ENCODE measurements at places on chromosomes 11 and 22.
A peak's percentile ranks its signal among the peaks of the same experiment; 100 is the strongest.

DNA sequence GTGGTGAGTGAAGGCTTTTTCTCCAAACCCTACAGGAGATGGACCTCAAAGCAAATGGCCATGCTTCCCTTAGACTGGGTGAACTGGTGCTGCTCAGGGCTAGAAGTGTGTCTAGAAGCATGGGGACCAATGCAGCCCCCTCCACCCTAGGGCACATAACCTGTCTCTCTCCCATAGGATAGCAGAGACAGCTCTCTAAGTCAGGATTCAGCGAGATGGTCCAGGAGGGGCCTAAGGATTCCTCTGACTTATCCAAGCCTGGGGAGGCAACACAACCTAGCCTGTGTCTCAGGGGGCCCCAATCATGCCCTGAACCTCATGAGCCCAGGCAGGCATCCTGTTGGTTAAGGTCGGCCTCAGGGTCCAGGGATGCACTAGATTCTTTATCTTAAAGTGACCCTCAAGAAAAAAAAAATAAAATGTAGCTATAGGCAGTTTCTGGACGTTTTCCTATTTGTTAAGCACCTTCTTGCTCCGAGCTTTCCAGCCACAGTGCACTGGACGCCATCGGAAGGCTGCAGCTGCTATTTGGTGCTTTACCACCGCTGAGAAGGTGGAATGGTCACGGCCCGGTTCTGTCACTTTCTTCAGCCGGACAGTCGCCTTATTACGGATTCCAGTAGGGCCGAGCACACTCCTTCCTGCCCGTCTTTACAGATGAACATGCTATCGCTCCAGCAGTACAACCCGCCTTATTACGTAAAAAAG, 5.0 kb upstream of the CCND1 start:
- no peak for DNase-seq

DNA sequence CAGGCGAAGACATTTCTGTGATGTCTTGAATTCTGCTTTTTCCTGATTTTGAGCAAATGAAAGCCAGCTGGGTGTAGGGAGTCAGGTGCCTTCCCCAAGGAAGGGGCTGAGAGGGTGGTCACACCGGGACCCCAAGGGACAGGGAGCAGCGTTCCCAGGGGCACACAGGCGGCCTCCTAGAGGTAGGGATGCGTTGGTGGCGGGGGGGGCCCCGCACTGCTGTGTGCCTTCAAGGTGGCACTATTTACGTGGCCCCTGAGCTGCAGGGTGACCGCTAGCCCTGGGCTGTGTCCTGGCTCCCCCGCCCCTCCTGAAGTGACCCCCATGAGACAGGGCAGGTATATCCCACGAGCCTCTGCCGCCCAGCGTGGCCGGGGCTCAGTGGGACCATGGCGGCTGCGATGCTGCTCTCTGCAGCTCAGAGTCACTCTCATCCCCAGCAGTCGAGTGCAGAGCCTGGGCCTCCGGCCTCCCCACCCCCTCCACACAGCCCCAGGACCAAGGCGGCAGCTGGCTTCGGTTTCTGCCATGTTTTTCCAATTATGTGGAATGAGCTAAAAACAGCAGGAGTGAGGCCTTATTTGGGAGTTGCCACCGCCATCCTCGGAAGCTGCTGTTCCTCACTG, 60.9 kb downstream of the LRP5 start:
- no peak for DNase-seq

GRCh38 chr11:8933931-8934330, 1.2 kb upstream of the C11orf16 start:
- DNase-seq = no peak

DNA sequence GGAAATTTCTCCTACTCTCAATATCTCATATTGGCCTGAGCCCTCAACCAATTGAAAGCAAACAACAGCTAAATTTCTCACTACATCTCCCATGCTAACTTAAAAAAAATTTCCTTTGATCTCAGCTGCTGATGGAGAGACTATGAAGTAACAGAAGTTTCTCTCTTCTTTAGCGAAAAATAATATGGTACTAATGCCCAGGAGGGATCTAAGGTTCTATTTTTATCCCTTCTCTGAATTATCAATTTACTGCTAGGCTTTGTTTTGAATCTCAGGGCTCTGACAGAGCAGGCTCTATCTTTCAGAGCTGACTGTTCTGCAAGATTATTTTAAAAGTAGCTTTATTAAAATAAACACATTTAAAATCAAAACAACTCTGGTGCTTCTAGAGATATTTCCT, 558.6 kb downstream of the KCNA4 start:
- no peak for DNase-seq

DNA sequence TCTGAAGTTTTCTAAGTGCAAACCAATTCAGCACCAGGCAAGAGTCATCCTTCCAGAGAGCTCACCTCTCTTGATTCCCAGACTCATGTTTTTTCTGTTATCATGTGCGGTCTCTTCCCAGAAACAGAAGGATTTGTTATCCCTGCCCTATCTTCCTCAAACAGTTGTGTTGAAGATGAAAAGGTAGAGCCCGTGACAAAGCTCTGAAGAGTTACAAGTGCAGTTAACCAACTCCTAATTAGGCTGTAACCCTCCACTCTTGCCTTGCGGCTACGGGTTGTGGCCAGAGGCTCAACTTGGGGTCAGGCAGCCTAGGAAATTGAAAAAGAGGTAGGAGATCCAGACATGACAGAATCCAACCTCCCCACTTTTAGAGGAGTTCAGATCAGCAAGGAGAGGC, 76.2 kb upstream of the CADM1 start:
- no peak for DNase-seq

DNA sequence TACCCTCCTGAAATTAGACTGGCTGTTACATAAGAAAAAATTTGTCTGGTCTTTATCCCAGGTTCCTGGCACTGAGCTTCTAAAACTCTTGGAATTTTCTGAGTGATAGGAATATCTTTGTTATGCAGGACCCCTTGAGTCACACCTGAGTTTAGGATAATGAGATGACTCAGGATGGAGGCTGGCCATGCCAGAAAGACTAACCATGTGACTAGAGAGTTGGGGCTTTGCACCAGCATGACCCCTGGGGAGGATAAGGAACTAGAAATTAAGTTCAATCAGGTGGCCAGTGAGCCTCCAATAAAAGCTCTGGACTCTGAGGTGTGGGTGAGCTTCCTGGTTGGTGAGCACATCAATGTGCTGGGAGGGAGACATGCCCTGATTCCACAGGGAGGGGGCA, 88.1 kb downstream of the XRRA1 start:
- DNase-seq = no peak

DNA sequence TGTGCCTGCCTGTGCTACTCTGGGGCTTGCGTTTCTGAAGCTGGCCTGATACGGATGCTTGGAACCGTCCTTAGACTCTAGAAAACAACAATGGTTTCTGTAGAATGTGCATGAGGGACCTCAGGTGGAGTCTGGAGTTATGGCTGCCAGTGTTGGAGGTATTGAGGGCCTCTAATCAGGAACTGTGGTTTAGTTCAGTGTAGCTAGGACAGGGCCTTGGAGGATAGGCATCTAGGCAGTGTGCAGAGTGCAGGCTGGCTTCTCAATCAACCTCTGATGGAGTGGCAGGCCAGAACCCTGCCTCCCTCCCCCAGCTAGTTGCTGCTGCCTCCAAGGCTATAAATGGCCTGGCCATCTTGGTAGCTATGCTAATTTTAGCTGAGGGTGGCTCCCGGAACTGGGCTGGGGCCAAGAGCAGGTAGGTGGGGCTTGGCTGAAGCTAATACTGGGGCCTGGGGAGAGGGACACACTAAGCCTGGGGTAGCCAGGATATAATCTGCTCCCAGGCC, 4.0 kb downstream of the STIM1 start:
- DNase-seq = no peak

DNA sequence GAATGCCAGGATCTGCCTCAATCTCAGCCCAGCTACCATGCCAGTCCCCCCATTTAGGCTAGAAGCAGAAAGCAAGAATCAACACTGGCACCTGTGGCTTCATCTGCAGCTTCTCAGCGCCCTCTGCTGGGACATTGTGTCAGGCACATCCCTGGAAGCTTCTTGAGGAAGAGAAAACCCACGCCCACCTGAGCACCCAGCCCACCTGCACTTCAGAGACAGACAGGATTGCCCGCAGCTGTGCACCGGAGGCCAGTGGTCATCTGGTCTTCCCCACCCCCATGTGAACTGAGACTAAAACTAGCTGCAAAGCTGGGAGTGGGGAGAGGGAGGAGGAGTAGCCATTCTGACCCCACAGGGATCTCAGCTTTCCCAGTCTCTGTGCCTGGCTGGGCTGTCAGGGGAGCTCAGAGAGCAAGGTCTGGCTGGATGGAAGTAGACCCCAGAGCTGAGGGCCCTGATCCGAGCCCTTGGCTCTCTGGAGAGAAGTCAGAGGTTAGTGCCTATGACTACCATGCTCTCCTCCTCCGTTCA, 66.8 kb downstream of the FEZ1 start:
- peak; percentile 24 for DNase-seq

GRCh38 chr22:31501738-31502137, 5.4 kb downstream of the SFI1 start:
- no peak for DNase-seq

DNA sequence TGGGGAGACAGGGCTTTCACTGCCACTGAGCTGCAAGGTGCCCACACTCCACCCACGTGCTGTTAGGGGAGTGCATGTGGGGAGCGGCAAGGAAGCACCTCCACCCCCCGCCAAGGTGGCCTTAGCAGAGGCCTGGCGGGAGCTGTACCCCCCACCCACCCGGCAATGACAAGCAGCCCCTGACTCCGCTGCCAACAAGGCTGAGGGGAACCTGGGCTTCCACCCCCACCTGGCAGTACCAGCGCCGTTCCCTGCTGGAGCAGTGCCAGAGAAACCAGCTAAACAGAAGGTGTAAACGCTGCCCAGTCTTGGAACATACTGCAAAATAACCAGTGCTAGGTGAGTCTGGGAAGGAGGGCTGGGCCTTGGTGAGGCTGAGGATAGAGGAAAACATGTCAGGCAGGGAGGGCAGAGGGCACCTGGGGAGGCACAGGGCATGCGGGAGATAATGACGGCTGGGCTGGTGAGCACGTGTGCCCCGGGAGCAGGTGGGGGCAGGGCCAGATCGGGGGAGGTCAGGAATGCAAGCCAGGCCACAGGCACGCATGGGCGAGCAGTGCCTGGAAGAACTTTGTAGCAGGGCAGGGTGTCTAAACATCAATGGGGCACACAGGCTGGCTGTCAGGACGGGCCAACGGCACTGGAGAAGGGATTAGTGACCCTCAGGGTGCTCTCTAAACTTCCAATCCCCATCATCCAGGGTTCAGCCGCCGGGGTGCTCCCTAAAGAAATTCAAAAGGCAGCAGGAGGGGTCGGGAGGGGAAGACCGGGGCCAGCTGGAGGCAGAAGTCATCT, 6.6 kb downstream of the CERK start:
- no peak for DNase-seq

DNA sequence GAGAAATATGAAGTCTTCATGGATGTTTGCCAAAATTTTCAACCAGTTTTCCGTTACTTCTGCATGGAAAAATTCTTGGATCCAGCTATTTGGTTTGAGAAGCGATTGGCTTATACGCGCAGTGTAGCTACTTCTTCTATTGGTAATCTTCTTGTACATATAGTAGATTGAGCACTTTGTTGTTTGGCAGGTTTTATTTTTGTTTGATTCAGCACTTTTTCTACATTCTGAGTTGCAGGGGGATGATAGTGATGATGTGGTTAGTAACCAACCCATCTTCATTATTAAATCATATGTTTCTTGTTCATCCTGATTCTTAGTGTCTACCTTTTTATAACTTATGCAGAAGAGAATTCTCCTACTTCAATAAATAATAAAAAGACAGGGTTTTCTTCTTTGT, 121.6 kb downstream of the C11orf65 start:
- DNase-seq = no peak

DNA sequence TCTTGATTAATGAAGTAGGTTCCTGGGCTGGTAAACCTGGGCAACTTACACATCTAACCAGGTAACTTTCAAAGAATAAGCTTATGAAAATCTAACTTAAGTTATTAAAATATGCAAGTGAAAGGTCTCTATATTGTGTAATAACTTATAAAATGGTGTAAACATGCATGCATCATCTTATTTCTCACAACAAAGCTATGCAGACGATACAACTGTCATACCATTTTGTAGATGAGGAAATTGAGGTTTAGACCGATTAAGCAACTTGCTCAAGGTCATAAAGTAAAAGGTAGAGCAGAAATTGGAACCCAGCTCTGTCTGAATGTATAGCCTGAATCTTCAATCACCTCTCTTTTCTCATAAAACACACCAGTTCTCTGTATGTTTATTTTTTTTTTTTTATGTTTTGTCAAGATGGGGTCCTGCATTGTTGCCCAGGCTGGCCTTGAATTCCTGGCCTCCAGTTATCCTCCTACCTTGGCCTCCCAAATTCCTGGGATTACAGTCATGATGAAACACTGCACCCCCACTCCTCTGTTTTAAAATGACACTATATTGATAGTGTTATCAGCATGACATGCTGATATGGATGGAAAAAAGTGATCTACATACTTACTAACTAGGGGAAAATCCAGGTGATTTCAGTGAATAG, 109.6 kb downstream of the SGSM3 start:
- no peak for DNase-seq

DNA sequence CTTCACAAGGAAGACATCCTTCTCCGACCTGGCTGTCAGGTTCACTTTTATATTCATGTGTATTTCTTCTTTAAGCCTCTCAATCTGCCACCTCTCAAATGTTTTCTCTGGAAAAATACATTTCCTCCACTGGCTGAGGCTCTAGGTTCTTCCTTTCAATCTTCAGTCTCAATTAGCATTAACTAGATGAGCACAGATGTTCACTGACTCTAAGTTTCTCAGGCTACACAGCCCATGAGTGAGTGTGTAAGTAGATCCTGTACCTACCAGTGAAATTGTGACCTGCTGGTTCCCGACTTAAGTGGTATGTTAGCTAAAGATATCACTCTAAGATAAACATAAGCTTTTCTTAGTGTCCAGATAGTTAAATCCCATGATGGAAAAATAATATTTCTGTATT, 206.9 kb downstream of the ADAMTS15 start:
- no peak for DNase-seq

DNA sequence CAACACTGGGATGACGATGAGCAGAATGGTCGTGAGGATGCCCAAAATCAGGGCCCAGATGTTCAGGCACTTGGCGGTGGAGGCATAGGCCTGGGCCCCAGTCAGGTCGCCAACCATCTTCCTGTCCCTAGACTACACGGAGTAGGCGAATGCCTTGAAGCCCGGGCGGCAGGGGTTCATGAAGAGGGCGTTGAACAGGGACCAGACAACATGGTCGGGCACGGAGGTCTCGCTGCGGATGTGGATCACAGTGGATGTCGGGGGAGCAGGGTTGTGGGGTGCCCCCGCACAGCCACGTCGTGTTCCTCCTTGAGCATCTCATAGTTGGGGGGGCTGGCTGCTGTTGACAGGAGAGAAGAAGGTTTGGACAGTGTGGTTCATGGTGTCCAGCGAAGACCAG, 9.5 kb downstream of the MYEOV start:
- no peak for DNase-seq

GRCh38 chr11:83069441-83070043, 2.2 kb downstream of the RAB30 start:
- no peak for DNase-seq

DNA sequence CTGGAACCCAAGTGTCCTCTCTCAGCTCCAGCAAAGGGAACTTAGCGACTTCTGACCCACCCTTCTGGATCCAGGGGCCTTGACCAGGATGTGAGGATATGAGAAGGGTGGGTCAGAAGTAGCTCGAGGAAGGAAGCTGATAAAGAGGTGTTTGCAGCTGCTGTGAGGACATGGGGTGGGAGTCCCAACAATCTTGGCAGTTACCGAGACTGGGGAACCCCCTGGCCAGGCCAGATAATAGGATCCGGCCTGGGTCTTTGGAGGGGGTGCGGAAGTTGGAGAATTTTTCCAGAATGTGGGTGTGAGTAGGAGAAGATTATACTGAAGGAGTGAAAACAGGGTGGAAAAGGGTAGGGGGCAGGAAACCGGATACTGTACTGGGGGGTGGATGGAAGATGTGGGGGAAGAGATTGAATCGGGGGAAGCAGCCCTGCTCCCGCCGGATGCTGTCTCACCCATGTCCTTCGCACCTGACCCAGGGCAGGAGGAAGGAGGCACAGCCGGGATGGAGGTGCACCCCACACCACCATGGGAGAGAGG, 2.8 kb upstream of the MCAM start:
- no peak for DNase-seq

Measured in activated gamma-delta T cell treated with anti-CD3 and anti-CD28 coated beads, Interleukin-2, amount 50 U/mL, for 16 hours (primary cell).